HEK293T (cell line): ENCODE measurements at places on chromosomes 7 and 10.
A peak's percentile ranks its signal among the peaks of the same experiment; 100 is the strongest.

- no peak for DNase-seq
Observed at GRCh38 chr10:98613446-98613845, 166.7 kb upstream of the HPS1 start.

DNA sequence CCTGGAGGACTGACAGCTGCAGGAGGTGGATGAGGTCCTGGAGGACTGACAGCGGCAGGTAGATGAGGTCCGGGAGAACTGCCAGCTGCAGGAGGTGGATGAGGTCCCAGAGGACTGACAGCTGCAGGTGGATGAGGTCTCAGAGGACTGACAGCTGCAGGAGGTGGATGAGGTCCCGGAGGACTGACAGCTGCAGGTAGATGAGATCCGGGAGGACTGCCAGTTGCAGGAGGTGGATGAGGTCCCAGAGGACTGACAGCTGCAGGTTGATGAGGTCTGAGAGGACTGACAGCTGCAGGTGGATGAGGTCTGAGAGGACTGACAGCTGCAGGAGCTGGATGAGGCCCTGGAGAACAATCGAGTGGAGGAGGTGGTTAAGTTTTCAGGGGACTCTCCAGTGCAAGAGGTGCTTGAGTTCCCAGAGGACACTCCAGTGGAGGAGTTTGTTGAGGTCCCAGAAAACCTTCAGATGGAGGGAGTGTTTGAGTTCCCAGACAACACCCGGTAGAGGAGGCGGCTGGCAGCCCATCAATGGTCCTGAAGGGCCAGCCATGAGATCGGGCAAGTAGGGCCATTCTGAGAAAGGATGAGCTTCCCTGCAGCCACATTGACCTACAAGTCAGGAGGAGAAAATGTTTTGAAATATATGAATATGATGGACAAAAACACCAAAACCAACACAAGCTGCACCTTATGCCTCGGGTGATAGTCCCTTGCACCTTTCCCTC is 4.7 kb upstream of the EIF5AL1 start:
- DNase-seq, result no peak

- no peak for DNase-seq
Observed at GRCh38 chr10:93458821-93459257, 23.3 kb downstream of the MYOF start.

GRCh38 chr7:53596230-53596629 is 560.8 kb downstream of the POM121L12 start:
- DNase-seq, result no peak

GRCh38 chr7:89332026-89332425 is 536.5 kb upstream of the TEX47 start:
- no peak for DNase-seq

GRCh38 chr10:90218846-90219245 is 517.5 kb downstream of the KIF20B start:
- no peak for DNase-seq

GRCh38 chr7:21884496-21884895 is 61.2 kb downstream of the CDCA7L start:
- DNase-seq, result no peak

- no peak for DNase-seq
Observed at GRCh38 chr7:158344706-158345300, 242.8 kb downstream of the PTPRN2 start.

DNA sequence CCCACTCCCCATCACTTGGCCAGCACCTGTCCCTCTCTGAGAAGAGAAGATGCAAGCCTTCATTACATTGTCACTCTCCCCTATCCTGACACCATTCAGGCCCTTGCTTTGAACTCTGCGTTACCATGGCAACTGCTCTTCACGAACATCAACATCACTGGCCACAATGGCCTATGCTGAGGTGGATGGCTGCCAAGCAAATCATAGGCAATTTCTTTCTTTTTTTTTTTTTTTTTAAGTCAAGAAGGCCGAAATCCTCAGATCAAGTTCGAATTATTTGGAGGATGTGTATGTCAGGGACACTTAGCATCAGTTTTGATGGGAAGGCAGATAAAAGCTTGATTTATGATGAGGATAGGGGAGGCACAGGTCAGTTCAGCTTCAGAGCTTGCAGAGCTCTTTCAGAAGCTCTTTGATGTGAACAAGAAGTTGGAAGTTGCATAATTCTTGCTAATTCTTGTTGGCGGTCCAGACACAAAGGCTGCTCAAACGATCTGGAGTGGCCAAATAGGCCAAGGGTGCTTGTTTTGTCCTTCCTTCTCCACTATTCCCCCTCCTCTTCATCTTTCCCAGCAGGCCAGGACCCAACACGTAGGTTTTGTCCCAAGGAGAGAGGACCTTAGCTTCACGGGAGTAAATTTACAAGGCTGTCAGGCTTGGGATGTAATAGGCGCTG is 179.9 kb upstream of the NPVF start:
- DNase-seq, result no peak

- DNase-seq, result no peak
Observed at GRCh38 chr10:129516846-129517679, 50.0 kb downstream of the MGMT start.

DNA sequence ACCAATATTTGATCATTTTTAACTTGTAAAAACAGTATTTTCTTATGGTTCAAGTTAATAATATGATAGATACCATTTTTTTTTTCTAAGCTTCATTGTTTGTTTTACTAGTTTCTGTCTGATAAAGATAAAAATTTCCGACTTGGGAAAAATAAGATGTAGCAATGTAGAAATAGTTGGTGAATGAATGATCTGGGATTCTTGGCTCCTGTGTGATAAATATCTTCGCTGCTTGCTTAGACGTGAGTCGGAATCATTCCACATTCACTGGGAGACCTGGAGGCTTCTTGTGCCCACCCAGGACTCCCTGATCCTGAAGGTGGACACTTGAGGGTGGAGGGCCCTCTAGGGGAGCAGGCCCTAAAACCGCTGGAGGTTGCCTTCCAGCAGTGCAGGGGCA is 47.9 kb downstream of the EXOC4 start:
- DNase-seq, result no peak

DNA sequence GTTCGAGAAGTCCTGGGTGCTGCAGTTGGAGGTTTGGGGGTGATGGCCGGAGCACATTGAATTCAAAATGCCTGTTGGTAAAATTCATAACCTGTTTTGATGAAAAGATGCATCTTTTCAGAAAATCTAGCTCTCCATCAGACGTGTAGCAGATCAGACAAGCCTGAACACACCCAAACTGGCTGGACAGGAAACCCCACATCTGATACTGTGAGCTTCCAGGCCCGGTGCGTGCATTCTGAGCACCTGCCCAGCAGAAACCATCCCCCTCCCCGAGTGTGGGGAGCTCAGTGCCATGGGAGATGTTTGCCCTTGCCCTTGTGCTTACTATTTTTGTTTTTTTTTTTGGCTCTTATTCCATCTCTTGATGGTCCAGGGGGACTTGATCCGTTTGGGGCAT is 417.1 kb downstream of the TCERG1L start:
- no peak for DNase-seq

DNA sequence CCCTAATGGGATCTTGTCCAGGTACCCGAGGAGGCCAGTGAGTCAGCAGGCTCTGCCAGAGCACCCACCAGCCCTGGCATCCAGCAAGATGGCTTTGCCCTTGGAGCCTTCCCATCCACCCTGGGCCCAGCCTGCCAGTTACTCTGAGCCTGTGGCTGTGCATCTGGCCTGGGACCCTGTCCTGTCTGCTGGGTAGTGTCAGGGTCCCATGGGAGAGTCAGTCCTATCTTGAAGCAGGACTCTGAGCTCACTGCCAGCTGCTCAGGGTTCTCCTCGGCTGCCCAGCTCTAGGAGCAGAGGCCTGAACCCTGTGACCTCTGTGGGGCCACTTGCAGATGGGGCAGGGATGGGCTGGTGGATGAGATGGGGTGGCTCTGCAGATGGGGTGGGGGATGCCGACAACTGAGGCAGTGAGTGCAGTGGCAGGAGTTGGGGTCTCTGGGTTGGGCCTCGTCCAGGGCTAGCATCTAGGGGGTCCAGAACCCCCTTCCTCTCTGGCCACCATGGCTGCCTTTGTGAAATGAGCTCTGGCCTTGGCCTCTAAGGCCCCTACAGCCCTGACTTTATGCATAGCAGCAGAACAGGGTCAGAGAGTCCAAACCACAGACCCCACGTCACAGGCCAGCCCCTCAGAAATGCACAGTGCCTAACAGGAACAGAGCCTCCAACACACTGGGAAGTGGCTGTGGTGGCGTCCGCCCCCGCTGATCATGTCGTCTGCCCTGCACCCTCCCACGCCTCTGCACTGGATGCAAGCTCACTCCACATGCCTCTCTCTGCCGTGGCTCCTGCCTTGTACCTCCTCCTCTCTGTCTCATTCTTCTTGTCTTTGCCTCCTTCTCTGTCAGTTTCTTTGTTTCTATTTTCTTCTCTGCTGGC is 88.1 kb upstream of the RET start:
- no peak for DNase-seq

DNA sequence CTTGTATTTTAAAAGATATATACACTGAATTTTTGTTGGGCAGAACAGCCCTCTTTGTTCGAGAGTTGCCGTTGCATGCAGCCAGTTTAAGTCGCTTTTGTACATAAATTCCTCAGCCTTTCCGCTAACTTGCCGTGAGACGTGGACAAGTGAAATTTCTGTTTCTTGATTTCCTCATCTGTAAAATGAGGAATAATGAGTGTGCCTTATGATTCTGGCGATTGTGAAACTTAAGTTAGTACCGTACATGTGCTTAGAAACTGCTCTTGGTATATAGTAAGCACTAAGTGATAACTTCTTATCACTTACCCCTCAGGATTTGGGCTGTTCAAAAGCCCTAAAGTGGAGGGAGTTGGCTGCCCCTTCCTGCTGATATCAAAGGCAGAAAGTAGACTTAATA is 1.4 kb downstream of the CCNJ start:
- DNase-seq, result peak; percentile 15

DNA sequence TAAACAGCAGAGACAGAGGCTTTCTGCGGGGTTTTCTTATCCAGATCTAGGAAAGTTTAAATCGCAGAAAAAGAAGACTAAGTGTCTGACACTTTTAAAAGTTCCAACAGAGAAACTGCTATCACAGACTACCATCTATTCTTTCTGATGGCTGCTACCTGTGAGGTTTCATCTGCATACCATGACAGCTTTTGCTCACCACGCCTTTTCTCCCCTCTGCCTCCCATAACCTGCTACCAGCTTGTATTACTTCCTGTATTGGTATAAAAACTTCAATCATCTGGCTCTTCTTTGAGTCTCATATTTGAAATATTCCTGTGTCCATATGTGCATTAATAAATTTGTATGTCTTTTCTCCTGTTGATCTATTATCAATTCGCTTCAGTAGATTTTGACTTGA is 34.1 kb upstream of the RTKN2 start:
- DNase-seq, result no peak

DNA sequence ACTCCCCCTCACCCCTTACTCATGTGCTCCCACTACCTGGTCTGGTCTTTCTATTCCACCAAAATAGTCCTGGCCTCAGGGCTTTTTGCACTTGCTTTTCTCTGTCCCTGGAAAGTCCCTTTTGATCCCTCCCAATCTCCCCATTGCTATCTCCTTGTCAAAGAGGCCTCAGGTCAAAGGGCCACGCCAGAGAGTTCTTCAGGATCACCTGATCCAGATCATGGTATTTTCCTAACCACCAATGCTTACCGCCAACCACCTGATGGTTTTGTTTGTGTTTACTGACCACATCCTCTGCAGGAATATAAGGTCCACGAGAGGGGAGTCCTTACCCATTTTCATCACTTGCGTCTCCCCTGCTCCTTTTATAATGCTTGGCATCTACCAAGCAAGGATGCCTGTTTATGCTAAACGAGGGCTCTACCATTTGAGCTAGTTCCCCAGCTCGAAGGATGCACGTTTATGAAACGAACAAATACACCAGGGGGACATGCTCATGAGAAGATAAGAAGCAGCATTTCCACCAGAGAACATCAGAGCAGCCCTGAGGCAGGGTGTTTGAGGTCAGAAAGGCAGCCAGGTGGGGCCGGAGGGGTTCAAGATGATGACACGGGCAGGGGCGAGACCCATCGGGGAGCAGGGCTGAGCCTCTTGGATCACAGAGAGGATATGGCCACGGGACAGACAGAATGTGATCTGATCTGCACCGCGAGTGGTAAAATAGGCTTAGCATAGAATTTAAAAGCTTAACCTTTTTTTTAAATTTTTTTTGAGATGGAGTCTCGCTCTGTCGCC is 43.1 kb upstream of the FOXK1 start:
- no peak for DNase-seq

- DNase-seq, result no peak
Observed at GRCh38 chr7:70120851-70121250, 522.6 kb downstream of the AUTS2 start.

DNA sequence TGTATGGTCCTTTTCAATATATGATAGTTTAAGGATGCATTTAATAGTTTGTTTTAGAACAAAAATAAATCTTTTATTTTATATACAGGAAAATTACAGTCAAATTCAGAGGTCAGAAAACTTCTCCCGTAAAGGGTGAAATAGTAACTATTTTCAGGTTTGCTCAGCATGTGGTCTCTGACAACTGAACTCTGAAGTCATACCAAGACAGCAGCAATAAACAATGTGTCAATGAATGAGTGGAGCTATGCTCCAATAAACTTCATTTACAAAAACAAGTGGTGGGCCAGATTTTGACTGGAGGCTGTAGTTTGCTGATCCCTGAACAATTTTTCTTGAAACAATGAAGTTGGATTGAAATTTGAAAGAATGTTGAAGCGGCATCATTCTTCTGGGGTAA is 123.6 kb downstream of the ZNF248 start:
- no peak for DNase-seq

- DNase-seq, result no peak
Observed at GRCh38 chr10:128018236-128018635, 108.0 kb downstream of the MKI67 start.

DNA sequence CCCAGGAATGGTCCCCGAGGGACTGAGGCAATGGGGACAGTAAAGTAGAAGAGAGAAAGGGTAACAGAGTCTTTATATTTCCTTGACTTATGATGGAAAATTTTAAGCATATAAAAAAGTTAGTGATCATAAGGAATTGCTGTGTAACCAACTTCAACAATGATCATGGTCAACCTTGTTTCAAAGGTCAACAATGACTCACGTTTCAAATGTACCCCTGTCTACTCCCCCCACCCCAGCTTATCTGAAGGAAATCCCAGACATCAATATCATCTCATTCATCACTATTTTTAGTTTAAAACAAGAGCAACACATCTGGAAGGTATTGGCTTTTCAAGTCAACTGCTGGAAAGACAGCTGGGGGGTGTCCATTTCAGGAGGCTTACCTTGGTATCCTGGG is 92.9 kb downstream of the SMURF1 start:
- no peak for DNase-seq

- no peak for DNase-seq
Observed at GRCh38 chr7:45036796-45037195, 36.8 kb downstream of the CCM2 start.

- DNase-seq, result no peak
Observed at GRCh38 chr10:91955114-91955513, 31.5 kb downstream of the BTAF1 start.
